ENCODE measurements at places on chromosomes 6 and 20.

- DNase-seq: no peak
Observed at GRCh38 chr20:62567246-62568044, 74.9 kb upstream of the SLCO4A1 start.

DNA sequence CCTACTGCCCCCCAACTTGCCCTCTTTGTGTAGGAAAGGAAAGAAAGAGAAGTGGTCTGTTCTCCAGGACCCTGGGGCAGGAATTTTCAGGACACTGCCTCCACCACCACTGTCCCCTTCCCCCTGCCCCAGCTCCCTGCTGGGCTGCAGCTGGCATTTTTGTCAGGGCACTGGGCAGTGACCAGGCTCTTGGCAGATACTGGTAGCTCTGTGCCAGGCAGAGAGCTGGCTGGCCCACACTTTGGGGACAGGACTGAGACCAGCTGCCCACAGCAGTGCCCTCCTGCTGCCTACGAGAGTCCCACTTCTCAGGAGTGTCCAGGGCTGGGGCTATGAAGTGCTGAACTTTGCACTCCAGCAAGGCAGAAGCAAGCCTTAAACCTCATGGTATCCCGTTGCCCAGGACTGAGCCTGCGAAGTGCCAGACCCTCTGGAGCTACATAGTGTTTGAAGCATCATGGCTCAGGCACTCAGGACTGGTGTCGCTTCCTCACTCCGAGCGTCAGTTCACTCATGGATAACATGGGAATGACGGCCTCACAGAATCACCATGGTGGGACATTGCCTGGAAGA is 19.3 kb downstream of the SLC13A3 start:
- DNase-seq: no peak

DNA sequence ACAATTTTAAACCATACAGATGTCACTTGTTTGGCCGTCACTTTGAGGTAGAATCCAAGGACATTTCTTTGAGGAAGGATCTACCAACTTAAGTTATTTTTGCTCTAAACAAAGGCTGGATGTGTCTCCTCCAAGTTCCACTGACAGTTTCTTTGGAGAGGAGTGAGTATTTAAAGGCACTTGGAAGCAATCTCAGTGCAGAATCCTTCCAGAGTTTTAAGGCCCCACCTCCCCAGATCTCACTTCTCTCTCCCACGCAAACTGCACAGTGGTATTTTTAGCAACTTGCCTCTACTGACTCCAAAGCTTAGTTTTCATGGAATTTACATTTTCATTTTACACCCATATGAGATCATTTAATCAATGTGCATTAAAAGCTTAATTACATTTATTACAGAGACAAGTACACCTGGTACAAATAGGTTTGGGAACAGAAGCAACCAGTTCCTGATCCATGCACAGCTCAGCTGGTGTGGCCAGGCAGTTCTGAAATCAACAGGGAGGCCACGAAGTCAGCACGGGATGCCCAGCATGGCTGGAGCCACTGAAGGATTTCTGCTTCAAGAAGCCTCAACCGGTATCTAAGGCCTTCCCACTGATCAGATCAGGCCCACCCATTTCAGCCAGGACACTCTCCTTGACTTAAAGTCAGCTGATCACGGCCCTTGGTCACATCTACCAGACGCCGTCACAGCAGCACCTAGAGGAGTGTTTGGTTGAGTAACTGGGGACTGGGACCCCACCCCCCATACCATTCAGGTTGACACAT is 109.8 kb downstream of the SYCP2 start:
- no peak for DNase-seq

DNA sequence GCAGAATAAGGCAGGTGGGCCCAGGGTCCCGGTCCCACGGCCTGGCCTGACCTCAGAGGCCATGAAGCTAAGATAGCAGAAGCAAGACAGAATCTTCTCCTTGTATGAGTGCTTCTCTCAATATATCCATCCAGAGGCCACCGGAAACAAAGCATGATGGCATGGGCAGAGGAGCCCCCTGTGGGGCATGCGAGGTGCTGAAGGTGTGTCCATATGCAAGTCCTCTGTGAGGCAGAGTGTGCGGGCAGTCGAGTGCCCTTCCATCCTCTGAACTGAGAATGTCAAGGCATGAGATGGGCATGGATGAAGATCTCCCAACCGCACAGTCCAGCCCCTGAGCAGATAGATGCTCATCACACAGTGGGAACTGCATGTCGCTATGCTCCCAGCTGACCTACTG is 9.8 kb upstream of the GGTLC1 start:
- no peak for DNase-seq

- DNase-seq: no peak
Observed at GRCh38 chr6:45439459-45439858, 61.7 kb upstream of the SUPT3H start.

DNA sequence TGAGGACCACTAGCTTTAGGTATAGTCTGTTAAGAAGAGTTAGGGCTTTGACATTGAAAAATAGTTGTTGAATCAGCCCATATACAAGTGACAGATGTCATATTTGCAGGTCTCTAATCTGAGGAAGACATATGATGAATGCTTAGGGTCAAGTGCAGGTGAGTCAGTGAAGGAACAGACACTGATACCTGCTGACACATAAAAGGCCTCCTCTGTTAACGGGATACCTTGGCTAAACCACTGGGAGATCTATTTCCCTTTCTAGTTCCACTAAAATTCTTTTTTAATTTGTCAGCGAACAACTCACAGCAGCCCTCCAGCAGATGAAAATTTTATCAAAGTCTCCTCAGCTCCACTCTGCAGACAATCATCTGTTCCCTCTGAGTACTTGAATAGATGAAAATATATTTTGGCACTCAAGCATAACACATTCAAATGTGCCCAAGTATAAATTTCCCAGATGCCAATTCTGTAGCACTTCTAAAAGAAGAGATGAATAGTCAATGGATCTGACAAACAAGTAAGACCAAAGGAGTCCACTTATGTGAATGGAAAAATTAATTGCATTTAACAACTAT is 154.0 kb downstream of the KIF16B start:
- DNase-seq: no peak

- no peak for DNase-seq
Observed at GRCh38 chr6:113626475-113626874, 230.7 kb upstream of the MARCKS start.

- no peak for DNase-seq
Observed at GRCh38 chr20:21301940-21302663, 1.0 kb upstream of the XRN2 start.

DNA sequence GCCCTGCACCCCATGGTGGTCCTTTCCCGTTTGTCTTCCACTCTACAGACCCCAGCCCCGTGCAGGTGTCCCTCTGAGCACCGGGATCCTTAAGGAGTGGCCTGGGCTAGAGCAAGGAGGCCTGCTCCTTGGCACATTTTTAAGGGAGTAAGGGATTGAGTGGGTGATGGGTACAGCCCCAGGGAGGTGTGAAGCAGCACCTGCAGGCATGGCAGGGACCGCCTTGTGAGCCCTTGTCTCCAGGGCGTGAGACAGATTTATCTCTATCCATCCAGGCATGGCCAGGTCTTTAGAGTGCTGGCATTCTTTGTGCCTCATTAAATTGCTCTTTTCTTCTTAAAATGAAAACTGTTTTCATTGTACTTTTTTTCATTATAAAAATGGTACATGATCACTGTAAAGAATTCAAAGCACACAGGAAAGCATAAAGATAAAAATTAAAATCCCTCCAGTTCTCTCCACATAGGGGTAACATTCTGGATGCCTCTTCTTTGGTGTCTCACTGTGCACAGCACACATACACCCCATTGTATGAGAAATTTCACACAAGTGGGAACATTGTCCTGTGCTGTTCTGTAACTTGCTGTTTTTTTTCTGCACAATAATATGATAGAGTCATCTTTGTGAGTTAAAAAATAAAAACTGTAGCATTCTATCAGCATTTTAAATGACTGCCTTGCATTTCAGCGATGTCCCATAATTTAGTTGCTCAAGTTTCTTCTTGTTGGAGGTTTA is 31.9 kb upstream of the ZNF831 start:
- DNase-seq: no peak

DNA sequence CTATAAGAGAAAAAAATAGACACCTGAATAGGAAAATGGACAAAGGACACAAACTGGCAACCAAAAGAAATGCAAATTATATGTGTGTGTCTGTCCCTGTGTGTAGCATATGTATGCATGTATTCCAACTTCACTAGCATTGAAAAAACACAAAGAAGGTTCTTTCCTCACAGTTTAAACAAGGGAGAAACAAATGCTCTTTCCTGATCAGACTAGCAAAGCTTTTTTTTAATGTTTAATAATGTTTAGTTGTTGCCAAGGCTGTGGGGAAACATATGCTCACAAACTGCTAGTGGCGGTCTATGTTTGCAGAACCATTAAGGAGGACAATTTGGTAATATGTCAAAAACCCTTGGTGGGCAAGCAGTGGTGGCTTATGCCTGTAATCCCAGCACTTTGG is 22.4 kb downstream of the SMLR1 start:
- DNase-seq: no peak

- no peak for DNase-seq
Observed at GRCh38 chr6:5894357-5894756, 112.4 kb downstream of the NRN1 start.

GRCh38 chr6:73739096-73739495 is 43.1 kb downstream of the CD109 start:
- no peak for DNase-seq

GRCh38 chr20:36850759-36851158 is 25.2 kb upstream of the TLDC2 start:
- DNase-seq: no peak

- DNase-seq: no peak
Observed at GRCh38 chr20:12598894-12599293, 409.9 kb upstream of the SPTLC3 start.

DNA sequence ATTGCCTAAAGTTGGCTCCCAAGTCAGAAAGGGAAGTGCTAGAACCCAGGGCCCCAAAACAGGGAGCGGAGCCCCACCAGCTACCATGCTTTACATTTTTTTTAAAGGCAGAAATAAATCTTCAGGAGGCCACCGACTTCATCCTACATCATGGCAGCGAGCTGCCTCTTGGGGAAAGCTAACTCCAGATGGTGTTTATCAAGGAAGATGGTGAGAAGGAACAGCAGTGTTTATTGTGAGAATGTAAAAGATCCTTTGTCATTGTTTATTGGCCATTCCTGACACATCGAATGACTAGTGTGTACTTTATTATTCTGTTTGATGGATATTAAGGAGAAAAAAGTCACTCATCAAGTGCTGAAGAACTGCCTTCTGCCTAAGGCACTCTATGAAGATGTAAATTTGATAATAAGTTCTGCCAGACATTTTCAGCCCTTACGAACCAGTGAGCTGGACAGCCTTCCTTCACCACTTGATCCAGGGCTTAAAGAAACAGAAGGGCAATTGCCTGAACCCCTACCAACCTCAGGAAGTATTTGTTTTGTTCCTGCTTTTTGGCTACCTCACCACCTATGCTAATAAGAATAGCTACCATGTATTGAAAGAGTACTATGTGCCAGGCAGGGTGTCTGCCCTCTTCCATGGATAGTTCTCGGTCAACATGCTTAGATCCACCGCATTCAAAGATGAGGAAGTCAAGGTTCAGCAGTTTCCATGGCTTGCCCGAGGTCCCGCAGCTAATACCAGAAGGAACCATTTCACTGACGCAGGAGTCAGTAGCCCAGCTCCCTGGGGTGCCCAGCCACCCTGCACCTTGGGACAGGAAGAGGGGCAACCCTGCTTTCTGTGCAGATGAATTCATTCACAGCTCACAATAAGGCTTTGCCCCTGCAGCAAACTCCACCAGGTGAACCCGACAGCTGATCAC is 194.7 kb upstream of the RREB1 start:
- no peak for DNase-seq

- no peak for DNase-seq
Observed at GRCh38 chr20:2142649-2143048, 41.0 kb downstream of the STK35 start.

- no peak for DNase-seq
Observed at GRCh38 chr6:1856381-1856780, 246.7 kb downstream of the FOXC1 start.

DNA sequence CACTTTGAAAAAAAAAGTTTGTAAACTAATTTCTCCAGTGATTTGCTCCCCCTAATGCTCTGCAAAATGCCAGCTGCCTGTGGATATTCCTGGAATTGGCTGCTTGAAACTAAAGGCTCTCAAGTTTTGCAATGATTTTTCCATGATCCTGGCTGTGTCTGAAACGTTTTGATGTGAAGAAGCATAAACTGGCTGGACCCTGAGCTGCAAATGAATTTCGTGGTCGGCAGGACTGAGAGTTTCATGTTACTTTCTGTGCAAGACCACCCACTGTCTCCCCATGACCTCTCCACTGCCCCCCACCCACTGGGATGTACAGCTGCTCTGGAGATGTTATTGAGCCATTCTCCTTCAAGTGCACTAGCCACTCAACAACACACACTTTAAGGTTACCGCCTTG is 171.3 kb upstream of the SSTR4 start:
- no peak for DNase-seq

Measured in activated gamma-delta T cell (primary cell).